ENCODE measurements at places on chromosomes 13 and 19.

DNA sequence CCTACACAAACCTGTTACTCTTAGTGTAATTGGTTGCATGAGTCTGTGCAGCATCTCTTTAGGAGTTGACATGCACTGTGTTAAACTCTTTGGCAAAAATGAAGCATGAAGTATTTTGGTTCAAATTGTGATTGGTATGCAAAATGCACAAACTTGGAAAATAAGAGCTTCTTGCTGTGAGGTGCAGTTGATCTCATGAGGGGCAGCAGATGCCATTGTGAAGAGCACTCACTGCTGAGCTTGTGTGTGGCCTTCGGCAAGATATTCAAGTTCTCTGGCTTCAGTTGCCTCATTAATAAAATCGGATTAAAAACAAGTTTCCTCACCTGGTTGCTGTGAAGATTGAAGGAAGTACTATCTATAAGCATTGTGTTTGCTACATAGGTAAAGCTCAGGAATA is 142.3 kb downstream of the KATNAL1 start:
- DNase-seq: no peak

DNA sequence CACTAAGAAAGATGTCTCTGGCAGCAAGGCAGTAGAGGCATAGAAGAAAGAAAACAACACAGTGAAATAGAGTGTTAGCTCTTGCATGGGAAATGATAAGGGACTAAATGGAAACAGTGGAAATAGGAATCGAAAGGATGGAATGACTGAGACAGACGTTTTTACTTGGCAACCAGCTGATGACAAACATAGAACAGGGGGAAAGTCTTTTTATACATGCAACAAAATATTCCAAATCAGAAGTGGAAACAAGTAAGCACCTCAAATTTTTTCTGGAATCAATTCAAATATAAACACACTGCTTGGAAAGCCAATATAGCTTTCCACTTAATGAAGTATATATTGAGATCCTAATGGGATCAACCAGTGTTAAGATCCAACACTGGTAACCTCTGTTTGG is 110.2 kb downstream of the MZT1 start:
- no peak for DNase-seq

DNA sequence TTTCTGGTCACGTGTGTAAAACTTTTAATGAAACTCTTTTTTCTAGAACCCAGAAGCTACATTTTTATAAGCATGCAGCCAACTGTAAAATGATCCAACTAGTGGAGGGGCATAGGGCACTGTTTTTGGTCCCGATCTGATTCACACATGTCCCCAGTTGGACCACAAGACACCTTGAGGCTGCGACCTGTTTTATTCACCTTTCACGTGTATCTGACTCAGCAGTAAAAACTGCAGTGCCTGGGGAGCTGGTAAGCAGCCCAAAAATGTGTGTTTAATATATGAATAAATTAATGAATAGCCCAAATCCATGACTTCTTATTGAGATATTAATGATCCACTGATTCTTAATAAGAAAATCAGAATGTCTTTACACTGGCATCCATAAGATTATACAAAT is 140.4 kb downstream of the COL4A1 start:
- DNase-seq: no peak

DNA sequence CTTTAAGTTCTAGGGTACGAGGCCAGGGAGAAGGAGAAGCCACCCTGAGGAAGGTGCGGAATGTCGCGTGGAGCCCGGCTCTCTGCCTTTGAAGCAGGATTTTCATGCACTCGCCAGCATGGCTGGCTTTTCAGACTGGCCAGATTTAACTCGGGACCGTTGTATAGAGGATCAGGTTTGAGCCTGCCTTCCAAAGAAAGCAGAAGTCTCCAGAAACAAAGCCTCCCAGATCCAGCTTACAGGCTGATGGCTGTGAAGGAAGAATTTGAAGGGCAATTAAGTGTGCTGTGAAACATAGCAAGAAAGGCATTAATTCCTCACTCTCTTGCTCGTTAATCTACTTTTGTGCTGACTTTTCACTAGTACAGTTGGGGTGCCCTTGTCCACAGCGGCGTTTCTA is 140.2 kb downstream of the SOX1 start:
- DNase-seq: no peak

DNA sequence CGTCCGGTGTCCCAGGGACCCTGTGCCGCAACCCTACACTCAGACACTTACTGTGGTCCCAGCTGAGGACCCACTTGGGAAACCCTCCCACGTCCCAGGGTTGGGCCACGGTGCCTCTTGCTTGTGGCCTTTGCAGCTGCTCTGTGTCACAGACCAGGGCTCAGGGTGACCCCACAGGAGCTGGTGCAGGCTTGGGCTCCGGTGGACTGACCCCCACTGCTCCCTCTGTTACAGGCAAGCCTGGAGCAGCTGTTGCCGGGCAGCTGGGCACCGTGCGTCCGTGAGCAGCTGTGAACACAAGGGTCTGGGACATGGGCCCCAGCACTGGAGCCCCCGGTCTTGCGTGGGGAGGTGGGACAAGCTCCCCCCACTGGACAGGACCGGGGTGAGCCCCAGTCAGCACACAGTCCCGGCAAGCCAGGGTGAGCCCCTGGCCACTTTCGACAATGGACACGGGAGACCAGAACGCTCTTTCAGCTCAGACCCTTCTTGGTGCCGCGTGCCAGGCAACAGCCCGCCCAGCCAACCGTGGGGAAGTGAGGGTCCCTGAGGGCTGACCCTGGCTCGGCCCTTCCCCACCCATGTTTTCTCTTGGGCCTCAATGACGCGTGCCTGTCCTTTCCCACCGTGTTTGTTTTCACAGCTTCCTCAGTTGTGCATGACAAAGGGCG is 65.7 kb upstream of the C13orf46 start:
- DNase-seq: no peak

DNA sequence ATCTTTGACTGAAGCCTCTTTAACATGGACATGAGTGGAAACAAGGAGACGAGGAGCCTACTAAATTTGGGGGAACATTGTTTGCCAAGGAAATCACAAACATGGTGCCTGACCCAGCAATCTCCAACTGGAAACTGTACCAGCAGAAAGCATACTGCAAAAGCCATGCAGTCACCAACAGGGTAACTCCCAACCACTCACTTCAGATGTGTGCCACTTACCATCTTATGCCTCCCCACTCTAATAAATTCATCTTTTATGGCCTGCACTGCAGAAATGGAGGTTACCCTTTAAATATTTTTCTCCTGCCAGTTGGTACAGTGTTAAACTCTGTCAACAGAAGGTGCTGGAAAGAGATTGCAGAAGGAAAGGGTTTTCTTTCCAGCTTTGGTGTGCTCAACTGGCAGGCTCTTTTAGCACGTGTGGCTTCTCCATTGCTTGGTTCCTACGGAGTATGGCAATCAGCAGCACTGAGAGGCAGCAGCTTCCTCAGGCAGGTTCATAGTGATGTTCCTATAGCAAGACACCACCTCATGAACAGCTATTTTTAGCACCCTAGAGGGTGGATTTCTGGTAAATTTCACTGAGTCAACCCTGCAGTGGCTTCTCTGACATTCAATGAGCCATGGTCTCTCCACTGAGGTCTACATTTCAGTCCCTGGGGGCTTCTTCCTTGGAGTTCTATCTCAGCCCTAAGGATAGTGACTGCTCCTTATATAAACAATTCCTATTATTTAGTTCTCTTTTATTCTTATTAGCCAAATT is 21.4 kb downstream of the MIR17HG start:
- DNase-seq: no peak

DNA sequence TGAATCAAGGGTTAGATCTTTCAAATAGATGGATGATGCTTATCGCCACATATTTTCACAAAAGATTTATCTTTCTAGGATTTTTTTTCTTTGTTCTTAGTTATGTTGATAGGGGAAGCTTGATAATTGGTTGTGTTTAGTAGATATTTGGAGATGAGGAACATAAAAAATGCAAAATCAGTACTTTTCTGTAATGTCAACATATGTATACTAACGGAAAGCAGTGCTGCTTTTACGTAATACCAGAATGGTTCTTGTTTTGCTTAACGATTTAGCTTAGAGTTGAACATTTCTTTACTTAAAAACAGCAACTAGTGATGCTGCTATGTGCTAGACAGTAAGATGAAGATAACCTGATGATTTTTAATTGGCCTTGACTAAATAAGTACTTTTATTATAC is 3.0 kb downstream of the ZMYM2 start:
- DNase-seq: no peak

- DNase-seq: no peak
Measured at GRCh38 chr19:50666346-50667176, 17.3 kb downstream of the C19orf81 start.

DNA sequence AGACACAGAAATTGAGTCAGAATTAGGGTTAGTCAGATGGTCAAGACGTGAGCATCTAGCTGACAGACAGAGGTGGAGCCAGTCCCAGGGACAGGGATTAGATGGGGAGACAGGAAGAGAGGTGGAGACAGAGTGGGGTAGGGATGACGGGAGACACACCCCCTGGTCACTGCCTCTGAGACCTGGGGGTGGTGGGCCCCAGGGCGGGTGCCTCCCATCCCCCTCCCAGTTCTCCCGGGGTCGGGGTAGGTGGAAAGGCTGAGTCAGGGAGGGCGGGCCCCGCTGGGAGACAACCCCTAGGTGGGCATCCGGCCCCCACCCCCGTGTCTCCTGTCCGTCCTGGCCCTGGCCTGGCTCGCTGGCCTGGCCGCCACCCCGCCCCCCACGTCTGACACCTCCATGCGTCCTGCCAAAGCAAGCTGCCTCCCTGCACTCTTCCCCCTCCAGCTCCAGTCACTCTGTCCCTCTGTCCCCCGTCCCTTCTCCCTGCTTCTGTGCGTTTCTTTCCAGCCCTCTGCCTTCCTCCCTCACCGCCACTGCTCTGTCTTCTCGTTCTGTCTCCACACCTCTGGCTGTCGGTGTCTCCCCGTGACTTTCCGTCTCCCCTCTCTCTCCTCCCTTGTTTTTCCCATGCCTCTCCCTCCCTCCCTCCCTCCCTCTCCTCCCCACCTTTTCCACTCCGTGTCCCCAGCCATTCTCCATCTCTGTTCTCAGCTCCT is 15.1 kb downstream of the CCDC97 start:
- DNase-seq: no peak
